Mucosa of gallbladder (tissue), 1 donor: ENCODE measurements at places on chromosomes 1 and 21. TPM values are rescaled to one million over a fixed set of nuclear protein-coding genes. Genes with fewer than 3 reads are reported as not detected.

DNA sequence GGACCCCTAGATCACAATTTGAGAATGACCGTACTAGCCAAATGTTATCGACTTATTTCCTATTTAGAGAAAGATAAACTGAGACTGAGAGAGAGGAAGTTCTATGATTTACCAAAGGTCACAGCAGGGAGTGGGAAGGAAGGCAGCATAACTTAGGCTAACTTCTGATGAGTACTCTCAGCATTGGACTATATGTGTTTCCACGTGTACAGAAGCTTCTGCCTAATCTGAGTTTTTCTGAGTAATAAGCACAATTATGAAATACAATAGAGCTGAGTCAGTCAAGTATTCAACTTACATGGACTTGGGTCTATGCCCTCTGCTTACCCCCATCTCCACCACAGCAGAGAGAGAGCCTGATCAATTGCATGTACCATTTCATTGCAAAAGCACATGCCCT, 88.1 kb upstream of the HIVEP3 start:
- DNase-seq, result no peak

GRCh38 chr1:191206513-191207207, 729.0 kb upstream of the BRINP3 start:
- no peak for DNase-seq

DNA sequence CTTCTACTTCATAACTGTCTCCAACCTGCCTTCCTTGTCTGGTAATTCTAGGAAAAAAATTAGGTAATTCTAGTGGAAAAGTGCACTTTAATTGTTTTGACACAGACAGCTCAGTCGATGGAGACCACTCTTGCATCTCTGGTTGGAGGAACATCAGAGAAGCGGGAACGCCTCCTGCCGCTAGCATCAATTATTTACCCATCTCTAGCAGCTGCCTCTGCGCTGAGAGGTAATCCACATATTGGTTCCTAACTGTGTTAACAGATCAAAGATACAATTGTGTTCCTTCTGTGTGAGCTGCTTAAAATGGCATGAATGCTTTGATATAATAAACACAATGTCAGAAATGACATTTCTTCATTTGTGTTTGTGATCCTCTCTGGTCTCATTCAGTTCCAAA, 33.3 kb downstream of the C2CD2 start:
- no peak for DNase-seq

AQP10 gene
- 0.32 TPM for total RNA-seq

TAS1R1 gene
- total RNA-seq, result 0.49 TPM
